Posterior cingulate gyrus (tissue), 11 donors: ENCODE measurements at places on chromosomes 12 and 14.

DNA sequence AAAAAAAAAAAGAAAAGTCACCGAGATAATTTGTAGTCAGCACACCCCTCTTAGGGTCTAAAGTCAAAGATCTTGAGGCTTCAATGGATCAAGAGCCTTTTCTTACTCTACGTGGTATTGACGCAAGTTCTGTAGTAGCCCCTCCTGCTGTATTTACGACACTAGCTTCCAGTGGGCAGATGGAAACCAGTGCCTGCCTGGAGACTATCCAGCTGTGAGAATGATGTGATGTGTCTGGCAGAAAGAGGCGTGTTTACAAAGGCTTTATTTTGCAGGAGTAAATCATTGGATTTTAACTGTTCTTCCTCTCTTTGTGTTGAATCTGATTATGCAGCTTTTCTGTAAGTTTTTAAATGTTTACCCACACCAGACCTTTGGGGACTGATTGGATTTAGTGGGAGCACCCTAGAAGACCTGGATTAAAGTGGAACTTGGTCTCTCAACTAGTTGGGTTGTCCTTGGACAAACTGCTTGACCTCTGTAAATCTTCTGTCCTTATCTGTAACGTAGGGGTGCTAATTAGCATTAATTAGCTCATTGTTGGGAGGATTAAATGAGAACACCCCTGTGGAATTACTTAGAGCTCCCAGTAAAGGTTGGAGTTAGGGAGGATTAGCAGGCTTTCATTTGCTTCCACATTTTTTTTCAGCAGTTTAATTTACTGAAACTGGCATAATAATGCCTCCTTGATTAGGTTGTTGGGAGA is 72.4 kb downstream of the RASSF3 start:
- DNase-seq: no peak

GRCh38 chr12:2797721-2798418 is 3.1 kb downstream of the FKBP4 start:
- DNase-seq: no peak

DNA sequence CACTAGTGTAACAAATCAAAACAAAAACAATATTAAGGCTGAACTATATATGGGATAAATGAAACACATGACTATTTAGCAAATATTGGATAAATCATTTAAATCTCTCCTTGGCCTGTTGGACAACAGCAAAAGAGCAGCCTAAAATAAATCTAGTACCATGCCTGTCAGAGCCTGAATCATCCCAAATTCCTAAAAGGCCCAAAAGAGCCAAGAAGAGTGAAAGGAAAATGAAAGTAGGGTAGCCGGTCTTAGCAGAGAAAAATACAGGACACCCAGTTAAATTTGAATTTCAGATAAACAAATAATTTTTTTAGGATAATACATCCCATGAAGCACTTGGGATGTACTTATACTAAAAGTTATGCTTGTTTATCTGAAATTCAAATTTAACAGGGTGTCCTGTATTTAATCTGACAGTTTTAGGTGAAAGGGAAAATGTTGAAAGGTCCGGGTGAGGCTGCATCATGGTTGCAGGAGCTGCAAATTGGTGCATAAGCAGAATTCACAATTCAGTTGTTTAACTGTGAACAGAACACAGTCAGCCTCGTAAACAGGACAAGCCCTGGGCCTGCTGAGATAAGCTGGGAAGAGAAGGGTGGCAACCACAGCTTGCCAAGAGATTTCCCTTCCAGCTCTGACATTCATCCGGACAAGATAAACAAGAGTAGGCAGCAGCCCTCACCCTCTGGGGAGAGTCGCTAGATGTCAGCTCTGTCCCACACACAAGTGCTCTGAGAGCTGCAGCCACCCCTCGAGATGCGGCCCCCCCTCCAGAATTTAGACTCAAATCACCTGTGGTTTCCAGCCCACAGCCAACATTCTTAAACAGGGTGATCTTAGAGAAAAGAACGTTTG is 30.3 kb downstream of the DMAC2L start:
- peak; percentile 78 for DNase-seq

- no peak for DNase-seq
These were observed 23.5 kb upstream of the C12orf50 start for GRCh38 chr12:88052686-88053085.

- no peak for DNase-seq
These were observed 550 bp downstream of the TEAD4 start for GRCh38 chr12:2959505-2960389.

GRCh38 chr12:76025601-76026575 is 5.7 kb downstream of the PHLDA1 start:
- DNase-seq: no peak

DNA sequence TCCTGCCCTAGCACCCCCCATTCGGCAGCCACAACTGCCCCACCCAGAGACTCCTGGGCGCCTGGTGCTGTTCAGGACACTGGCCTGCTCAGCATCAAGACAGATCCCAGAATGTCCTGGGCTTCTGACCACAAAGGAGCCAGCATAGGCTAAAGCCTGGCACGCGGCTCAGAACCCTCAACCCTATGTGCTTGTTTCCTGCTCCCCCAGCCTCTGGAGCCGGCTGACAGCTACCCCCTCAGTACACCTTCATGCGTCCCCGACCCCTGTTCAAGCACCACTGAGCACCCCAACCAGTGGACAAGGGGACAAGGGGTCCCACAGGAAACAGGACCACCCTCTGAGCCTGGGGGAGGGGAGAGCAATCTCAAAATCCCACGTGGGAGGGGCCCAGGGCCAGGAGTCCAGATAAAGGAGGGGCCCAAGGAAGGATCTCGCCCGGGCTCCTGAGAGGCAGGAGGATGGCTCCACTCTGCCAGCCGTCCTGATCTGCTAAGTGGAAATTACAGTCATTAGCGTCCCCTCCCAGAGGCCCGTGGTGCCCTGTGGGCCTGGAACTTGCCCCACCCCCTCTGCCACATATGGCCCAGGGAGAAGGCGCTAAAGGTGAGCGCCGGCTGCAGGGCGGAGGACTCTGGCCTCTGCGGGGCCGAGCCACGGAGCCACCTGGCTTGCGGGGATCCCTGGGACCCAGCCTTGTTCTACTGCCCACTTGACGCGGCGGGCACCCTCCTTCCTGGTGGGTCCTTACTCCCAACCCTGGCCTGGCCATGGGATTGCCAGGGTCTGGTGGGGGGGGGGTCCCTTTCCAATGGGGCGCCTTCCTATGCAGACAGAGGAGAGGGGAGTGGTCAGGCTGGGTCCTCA is 27.2 kb upstream of the GPR132 start:
- peak; percentile 65 for DNase-seq
